ENCODE measurements at places on chromosomes 1 and 21.

GRCh38 chr1:66262208-66262963 lies 271.6 kb upstream of the SGIP1 start:
- H3K27me3 ChIP-seq = no peaks in the 10 kb centered on the region
- no peak overlapping the region for H3K4me3 ChIP-seq
- H3K27ac ChIP-seq = no peak overlapping the region

GRCh38 chr1:225480825-225481434 lies 53.1 kb upstream of the LBR start:
- H3K4me3 ChIP-seq = no peak overlapping the region
- no peak overlapping the region for H3K27ac ChIP-seq
- H3K27me3 ChIP-seq = peaks cover 15% of the 10 kb centered on the region
- H3K4me1 ChIP-seq = peaks cover 8% of the 10 kb centered on the region

DNA sequence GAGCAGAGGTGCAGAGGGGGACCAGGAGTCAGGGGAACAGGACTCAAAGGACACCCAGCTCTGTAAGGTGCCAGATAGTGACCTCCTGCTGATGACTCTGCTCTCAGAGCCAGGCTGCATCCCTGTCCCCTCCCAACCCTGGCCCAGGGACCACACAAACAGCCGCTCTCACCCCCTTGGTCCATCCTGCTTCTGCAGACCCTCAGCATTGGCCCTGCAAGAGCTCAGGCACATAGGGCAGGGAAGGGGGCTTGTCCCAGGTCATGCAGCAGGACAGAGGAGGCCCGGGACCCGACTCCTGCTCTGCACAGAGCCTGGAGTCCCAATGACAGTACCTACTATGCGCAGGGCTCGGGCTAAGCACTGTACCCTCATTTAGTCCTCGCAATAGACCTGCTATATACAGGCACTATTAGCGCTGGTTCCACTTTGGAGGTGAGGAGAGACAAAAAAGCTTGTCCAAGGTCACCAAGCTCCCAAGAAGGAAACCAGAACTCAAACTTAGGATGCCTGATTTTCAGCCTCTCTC lies 15.7 kb downstream of the EPHA2 start:
- no peak overlapping the region for H3K4me3 ChIP-seq
- no peak for DNase-seq
- peaks cover 5% of the 10 kb centered on the region for H3K4me1 ChIP-seq
- no peaks in the 10 kb centered on the region for H3K27me3 ChIP-seq
- peaks cover 2% of the 10 kb centered on the region for H3K36me3 ChIP-seq
- no peak overlapping the region for H3K27ac ChIP-seq

DNA sequence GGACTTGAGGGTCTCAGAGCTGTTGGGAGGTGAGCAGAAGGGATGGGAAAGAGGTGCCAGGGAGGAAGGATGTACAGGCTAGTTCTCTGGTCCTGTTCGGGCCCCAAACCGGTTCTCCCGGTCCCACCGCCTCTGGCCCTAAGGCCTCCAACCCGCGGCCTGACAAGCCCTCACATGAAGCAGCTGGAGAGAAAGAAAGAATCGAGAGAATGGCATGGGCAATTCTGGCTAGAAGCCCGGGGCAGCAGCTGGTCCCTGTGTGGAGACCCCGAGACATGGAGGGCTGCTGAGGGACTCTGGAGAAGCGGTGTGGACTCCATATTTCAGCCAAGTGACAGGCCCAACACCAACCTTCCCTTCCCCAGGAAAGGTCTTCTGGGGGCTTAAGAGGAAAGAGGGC lies 730 bp downstream of the CDC42SE1 start:
- peak overlapping the region; percentile 92 for H3K4me3 ChIP-seq
- peaks cover 53% of the 10 kb centered on the region for H3K36me3 ChIP-seq
- H3K27me3 ChIP-seq = no peaks in the 10 kb centered on the region
- DNase-seq = peak; percentile 10
- peaks cover 66% of the 10 kb centered on the region for H3K4me1 ChIP-seq
- H3K27ac ChIP-seq = peak overlapping the region; percentile 91

DNA sequence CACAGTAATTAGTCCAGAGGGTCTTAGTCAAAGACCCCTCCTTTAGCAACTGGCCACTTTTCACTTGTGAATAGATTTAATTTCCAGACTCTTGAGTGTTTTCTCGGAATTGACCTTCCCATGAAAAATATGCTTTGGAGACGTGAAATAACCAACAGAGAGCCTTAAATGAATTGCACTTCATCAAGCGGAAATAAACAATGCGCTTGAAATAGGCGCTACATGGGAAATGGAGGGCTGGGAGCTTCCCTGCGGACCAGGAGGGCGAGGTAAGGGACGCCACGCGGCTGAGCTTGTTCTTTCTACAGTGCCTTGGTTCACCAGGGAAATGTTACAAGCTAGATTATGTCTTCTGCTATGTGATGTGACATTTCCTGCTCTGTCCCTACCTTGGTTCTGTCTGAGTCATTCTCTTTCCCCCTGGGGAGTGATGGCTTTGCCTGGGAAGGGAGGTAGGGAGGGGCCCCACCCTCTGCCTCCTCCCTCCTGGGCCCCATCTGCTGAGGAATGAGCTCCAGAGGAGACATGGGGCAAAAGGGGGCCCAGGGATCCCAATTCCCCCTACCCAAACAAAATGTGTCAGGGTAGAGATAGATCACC lies 619.3 kb downstream of the PTPRU start:
- no peak overlapping the region for H3K4me3 ChIP-seq
- H3K4me1 ChIP-seq = peaks cover 8% of the 10 kb centered on the region
- no peak for DNase-seq
- no peaks in the 10 kb centered on the region for H3K36me3 ChIP-seq
- peaks cover 77% of the 10 kb centered on the region for H3K27me3 ChIP-seq

- no peaks in the 10 kb centered on the region for H3K36me3 ChIP-seq
- peaks cover 43% of the 10 kb centered on the region for H3K27me3 ChIP-seq
- H3K27ac ChIP-seq = no peak overlapping the region
- no peaks in the 10 kb centered on the region for H3K4me1 ChIP-seq
- H3K4me3 ChIP-seq = no peak overlapping the region
- no peak for DNase-seq
Observed at GRCh38 chr1:119659628-119660027, 11.6 kb upstream of the ZNF697 start.

GRCh38 chr1:115275216-115275615 lies 62.8 kb downstream of the NGF start:
- DNase-seq = no peak
- peaks cover 16% of the 10 kb centered on the region for H3K27me3 ChIP-seq
- H3K36me3 ChIP-seq = no peaks in the 10 kb centered on the region

- H3K4me1 ChIP-seq = no peaks in the 10 kb centered on the region
- no peak overlapping the region for H3K4me3 ChIP-seq
- no peak overlapping the region for H3K27ac ChIP-seq
- no peak for DNase-seq
- H3K27me3 ChIP-seq = no peaks in the 10 kb centered on the region
Observed at GRCh38 chr1:24248859-24249258, 61.8 kb upstream of the IFNLR1 start.

- H3K27me3 ChIP-seq = no peaks in the 10 kb centered on the region
- no peaks in the 10 kb centered on the region for H3K4me1 ChIP-seq
- H3K36me3 ChIP-seq = peaks cover 4% of the 10 kb centered on the region
- DNase-seq = no peak
- no peak overlapping the region for H3K4me3 ChIP-seq
- H3K27ac ChIP-seq = no peak overlapping the region
Observed at GRCh38 chr1:1045129-1045528, 25.2 kb downstream of the AGRN start.

GRCh38 chr1:103267893-103268292 lies 159.6 kb upstream of the COL11A1 start:
- no peak for DNase-seq
- H3K27ac ChIP-seq = no peak overlapping the region
- no peaks in the 10 kb centered on the region for H3K4me1 ChIP-seq
- H3K4me3 ChIP-seq = no peak overlapping the region
- H3K36me3 ChIP-seq = no peaks in the 10 kb centered on the region
- no peaks in the 10 kb centered on the region for H3K27me3 ChIP-seq

DNA sequence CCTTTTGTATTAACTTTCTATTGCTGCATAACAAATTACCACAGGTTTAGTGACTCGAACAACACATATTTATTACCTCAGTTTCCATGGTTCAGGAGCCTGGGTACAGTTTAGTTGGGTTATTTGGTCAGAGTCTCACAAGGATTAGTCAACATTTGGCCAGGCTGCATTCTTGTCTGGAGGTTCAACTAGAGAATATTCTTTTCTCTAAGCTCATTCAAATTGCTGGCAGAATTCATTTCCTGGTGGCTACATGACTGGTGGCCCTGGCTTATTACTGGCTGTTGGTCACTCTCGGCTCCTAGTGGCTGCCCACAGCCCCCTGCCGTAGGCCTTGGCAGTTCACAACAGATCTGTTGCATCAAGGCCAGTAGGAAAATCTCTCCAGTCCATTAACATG lies 81.1 kb upstream of the ADAR start:
- H3K27ac ChIP-seq = no peak overlapping the region
- DNase-seq = no peak
- H3K4me3 ChIP-seq = no peak overlapping the region

DNA sequence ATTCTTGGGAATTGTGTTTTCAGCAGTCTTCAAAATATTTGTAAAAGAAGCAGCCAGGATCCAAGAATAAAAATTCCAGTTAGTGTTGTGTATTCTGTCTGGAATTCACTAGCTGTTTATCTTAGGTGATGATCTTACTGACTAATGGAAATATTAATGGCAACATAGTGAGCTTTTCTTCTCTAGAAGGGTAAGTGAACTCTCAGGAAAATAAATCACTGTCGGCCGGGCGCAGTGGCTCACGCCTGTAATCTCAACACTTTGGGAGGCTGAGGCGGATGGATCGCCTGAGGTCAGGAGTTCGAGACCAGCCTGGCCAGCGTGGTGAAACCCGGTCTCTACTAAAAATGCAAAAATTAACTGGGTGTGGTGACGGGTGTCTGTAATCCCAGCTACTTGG lies 87.4 kb upstream of the KIF1B start:
- no peak for DNase-seq
- no peaks in the 10 kb centered on the region for H3K27me3 ChIP-seq
- H3K27ac ChIP-seq = no peak overlapping the region
- H3K36me3 ChIP-seq = peaks cover 38% of the 10 kb centered on the region
- H3K4me3 ChIP-seq = no peak overlapping the region

GRCh38 chr1:159881622-159882526 lies 18.1 kb downstream of the CFAP45 start:
- no peak overlapping the region for H3K4me3 ChIP-seq
- no peak overlapping the region for H3K27ac ChIP-seq
- no peaks in the 10 kb centered on the region for H3K27me3 ChIP-seq

DNA sequence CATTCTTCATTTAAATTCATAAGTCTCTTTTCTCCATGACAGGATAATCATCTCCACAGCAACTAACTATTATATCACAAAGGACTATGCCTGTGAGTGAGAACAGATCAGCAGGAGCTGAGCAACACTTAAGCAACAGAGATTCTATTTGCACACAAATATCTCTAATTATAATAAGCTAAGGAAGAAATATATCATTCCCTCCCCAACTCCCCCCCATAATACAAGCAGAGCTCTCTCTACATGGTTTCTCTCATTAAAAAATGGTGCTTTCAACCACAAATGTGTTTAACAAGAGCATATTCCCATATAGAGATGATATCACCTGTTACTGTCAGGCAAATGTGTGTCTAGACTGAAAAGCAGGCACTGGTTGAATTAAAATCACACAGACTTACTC lies 34.5 kb upstream of the NIBAN1 start:
- no peaks in the 10 kb centered on the region for H3K36me3 ChIP-seq
- no peak for DNase-seq
- H3K27ac ChIP-seq = no peak overlapping the region

DNA sequence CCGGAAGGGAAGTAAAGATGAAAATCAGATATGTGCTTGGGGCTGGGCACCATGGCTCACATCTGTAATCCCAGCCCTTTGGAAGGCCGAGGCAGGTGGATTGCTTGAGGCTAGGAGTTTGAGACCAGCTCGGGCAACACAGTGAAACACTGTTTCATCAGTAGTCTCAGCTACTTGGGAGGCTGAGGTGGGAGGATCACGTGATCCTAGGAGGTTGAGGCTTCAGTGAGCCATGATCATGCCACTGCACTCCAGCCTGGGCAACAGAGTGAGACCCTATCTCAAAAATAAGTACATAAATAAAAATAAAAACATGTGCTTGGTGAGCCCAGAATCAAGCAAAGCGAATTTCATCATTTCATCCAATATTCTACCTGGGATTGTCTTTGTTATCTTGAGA lies 23.3 kb upstream of the PCP4 start:
- H3K27ac ChIP-seq = no peak overlapping the region

GRCh38 chr1:216997069-216997468 lies 273.8 kb upstream of the ESRRG start:
- H3K4me3 ChIP-seq = no peak overlapping the region
- no peaks in the 10 kb centered on the region for H3K36me3 ChIP-seq
- no peaks in the 10 kb centered on the region for H3K27me3 ChIP-seq
- H3K27ac ChIP-seq = no peak overlapping the region

- DNase-seq = no peak
- no peak overlapping the region for H3K27ac ChIP-seq
- H3K4me1 ChIP-seq = peaks cover 6% of the 10 kb centered on the region
- no peak overlapping the region for H3K4me3 ChIP-seq
- no peaks in the 10 kb centered on the region for H3K36me3 ChIP-seq
Observed at GRCh38 chr1:232620356-232620969, 9.5 kb downstream of the SIPA1L2 start.

GRCh38 chr1:57839067-57839466 lies 415.2 kb upstream of the DAB1 start:
- DNase-seq = no peak
- no peaks in the 10 kb centered on the region for H3K4me1 ChIP-seq
- H3K27ac ChIP-seq = no peak overlapping the region
- H3K4me3 ChIP-seq = no peak overlapping the region
- H3K27me3 ChIP-seq = peaks cover 17% of the 10 kb centered on the region

All from central memory CD8-positive, alpha-beta T cell (primary cell).